ENCODE measurements at places on chromosomes 7 and 10.

DNA sequence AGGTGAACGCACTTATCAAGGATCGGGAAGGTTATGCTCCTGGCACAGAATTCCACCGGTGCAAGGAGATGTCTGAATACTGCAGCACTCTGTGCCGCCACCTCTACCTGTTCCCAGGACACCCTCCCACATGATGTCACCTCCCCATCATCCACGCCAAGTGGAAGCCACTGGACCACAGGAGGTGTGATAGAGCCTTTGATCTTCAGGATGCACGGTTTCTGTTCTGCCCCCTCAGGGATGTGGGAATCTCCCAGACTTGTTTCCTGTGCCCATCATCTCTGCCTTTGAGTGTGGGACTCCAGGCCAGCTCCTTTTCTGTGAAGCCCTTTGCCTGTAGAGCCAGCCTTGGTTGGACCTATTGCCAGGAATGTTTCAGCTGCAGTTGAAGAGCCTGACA is 11.0 kb upstream of the CLCN1 start:
- no peak for DNase-seq

GRCh38 chr7:112540839-112541577 is 60.2 kb downstream of the LSMEM1 start:
- DNase-seq, result no peak

GRCh38 chr10:10392511-10392910 is 625.2 kb upstream of the CELF2 start:
- DNase-seq, result no peak

GRCh38 chr10:132374176-132374575 is 22.8 kb upstream of the PWWP2B start:
- DNase-seq, result no peak

- DNase-seq, result no peak
Measured at GRCh38 chr7:85133560-85133959, 53.3 kb downstream of the SEMA3D start.

DNA sequence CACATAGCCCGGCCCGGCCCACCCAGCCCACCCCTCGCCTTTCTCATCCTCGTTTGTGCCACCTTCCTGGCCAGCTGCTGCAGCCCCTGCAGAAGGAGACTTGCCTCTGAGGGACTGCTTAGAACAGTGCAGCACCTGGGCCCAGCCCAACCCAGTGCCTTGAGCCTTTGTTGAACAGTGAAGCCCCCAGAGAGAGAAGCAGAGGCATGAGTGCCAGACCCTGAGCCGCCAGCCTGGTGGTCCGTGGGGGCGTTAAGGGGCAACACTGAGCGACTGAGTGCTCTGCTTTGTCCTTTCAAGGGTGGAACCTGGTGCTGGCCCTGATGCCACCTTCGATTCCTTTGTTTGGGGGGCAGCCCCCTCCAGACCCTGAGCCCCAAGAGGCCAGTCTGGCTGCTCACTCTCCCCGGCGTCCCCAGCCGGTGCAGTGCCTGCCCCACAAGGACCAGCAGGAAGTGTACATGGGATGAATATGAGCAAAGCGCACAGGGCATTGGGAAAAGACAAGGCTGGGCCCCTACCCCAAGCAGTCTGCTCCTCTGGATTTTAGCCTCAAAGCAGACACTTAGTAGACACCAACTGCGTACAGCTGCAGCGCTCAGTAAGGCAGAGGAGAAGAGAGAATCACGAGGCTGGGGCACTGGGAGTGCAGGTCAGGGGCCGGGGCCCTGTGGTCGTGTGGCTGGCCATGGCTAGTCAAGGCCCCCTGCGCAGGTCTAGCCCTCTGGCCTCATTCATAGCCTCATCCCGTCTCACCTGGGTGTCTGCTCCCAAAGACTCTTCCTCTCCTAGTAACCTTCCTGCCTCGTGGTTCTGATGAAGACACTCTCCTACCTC is 95.9 kb downstream of the RGS10 start:
- no peak for DNase-seq

All from hypothalamus (tissue), 51 donors.